ENCODE measurements at places on chromosomes 6 and 20.
A peak's percentile ranks its signal among the peaks of the same experiment; 100 is the strongest.

DNA sequence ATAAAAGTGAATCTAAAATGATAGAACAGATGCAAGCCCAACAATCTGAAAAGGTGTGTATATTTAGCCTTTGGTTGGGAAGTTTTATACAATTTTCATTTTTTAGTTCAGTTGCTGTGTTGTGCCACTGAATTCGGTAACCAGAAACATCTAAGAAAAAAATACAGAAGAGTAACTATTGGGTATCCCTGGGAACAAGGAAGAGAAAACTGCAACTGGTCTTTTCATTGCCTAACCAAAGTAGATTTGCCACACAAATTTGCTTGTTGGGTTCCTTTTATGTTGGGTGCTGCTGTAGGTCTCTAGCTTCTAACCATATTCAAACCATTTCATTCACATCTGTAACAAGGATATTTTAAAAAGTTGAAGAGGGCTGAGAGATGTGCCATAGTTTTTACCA is 2.8 kb upstream of the TMEM30A start:
- no peak for DNase-seq

GRCh38 chr20:50271612-50272011 is 81.0 kb downstream of the CEBPB start:
- DNase-seq: no peak

- DNase-seq: peak; percentile 71
Measured at GRCh38 chr6:159931112-159931511, 37.8 kb upstream of the IGF2R start.

DNA sequence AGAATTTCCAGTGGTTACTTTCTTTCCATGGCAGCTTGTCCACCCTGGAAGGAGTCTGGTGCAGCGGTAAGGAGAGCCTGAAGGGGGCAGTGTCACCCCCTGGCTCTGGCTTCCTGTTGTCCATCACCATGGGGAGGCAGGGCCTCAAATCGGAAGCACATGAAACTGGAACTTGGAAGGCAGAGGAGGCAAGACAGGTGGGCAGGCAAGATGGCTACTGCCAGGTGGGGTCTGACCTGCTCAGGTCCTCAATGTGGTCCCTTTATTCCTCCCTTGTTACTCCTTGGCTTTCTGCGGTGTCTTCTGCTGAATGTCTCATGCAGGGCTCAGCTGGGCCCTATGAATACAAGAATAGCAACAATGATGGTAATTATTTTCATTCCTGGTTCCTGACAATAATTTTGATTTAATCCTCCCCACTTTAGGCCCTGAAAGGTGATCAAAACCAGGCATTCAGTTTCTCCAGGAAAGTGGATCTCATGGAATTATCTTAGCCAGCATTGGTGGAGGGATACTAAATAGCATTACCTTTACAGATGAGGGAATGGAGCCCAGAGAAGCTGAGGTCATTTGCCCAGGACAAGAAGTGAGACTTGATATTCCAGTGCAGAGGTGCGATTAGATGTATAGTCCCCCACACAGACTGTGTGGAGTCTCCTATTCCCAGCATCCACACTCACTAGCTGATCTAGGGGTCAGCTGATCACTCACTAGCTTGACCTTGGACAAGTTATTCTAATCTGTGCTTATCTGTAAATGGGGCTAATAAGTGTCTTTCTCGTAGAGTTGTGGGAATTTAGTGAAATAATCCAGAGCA is 17.6 kb upstream of the SNAI1 start:
- no peak for DNase-seq

- no peak for DNase-seq
Measured at GRCh38 chr20:19932170-19932667, 84.9 kb upstream of the NAA20 start.

- DNase-seq: no peak
Measured at GRCh38 chr6:2799936-2800527, 34.8 kb downstream of the WRNIP1 start.

- DNase-seq: no peak
Measured at GRCh38 chr6:79872303-79872702, 75.0 kb downstream of the ELOVL4 start.

GRCh38 chr6:92050216-92050615 is 1369.1 kb downstream of the EPHA7 start:
- no peak for DNase-seq

DNA sequence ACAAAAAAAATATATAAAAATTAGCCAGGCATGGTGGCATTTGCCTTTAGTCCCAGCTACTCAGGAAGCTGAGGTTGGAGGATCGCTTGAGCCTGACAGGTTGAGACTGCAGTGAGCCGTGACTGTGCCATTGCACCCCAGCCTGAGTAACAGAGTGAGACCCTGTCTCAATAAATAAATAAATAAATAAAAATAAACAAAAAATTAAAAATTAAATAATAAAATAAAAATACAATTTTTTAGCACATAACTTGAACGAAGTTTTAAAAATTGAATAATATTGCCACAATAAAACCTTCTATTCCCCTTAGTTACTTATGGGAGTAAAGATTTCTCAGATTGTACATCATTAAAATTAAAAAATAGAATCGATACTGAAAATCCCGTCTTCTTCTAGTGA is 29.2 kb upstream of the CGA start:
- DNase-seq: no peak

GRCh38 chr6:125748406-125749172 is 843 bp upstream of the HEY2 start:
- DNase-seq: no peak
